ENCODE measurements at places on chromosomes 7 and 10. TPM values are rescaled to one million over a fixed set of nuclear protein-coding genes. Genes with fewer than 3 reads are reported as not detected.

Gene CADPS2
- total RNA-seq: 0.15 TPM

Gene PEX1
- 29.2 TPM for total RNA-seq

Gene OPN1SW
- not detected for total RNA-seq

Gene CPVL
- total RNA-seq: 1.2 TPM

Gene FRAT1
- 47.9 TPM for total RNA-seq

Gene REPIN1
- 74.0 TPM for total RNA-seq

Gene VGF
- total RNA-seq: not detected

Gene AGR2
- total RNA-seq: 3.0 TPM

Gene FAM20C
- total RNA-seq: 0.18 TPM

Gene FAM24A
- total RNA-seq: not detected

Gene NUDT1
- 12.0 TPM for total RNA-seq

Gene NRG3
- not detected for total RNA-seq

DNA sequence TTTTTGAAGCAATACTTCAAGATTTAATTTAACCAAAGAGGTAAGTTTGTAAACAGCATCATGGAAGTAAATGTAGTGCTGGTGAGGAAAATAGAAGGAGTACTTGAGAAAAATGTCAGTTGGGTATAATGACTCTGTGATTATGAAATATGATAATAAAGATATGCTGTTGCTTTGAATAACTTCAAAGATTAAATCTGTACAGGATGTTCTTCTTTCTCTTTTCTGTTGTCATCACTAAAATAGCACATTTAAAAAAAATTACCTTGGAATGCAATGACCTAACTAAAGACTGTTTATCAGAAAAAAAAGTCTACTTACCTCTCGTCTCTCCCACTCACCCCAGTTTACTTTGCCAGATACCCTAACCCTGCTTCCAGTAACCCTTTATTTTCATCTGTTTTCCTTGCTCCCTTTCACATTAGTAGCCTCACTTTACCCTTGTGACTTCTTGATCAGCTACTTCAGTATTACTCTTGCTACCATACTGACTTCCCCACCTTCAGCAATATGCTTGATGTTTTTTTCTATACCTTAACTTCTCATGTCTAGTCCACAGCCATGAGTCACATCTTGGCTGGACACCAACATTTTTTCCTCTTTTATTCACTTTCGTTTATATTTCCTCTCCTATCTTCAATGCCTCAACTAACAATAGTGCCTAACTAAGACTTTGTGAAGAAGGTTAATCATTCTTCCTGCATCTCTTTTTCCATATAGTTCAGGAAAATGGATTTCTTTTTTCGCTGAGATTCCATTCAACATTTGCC is 29.7 kb upstream of the TAS2R16 start:
- H3K36me3 ChIP-seq: no peaks in the 10 kb centered on the region
- no peaks in the 10 kb centered on the region for H3K4me1 ChIP-seq
- no peak overlapping the region for H3K27ac ChIP-seq
- no peaks in the 10 kb centered on the region for H3K27me3 ChIP-seq
- DNase-seq: no peak
- H3K4me3 ChIP-seq: no peak overlapping the region

GRCh38 chr7:112157072-112157471 is 49.1 kb downstream of the DOCK4 start:
- no peak overlapping the region for H3K4me3 ChIP-seq
- H3K36me3 ChIP-seq: no peaks in the 10 kb centered on the region
- H3K27me3 ChIP-seq: no peaks in the 10 kb centered on the region
- H3K4me1 ChIP-seq: no peaks in the 10 kb centered on the region

GRCh38 chr10:88804083-88804812 is 1.7 kb downstream of the LIPM start:
- no peak overlapping the region for H3K4me3 ChIP-seq
- H3K27me3 ChIP-seq: no peaks in the 10 kb centered on the region
- no peaks in the 10 kb centered on the region for H3K36me3 ChIP-seq
- DNase-seq: no peak

- H3K27ac ChIP-seq: no peak overlapping the region
- DNase-seq: no peak
- no peaks in the 10 kb centered on the region for H3K27me3 ChIP-seq
- H3K4me1 ChIP-seq: no peaks in the 10 kb centered on the region
- no peak overlapping the region for H3K4me3 ChIP-seq
Observed at GRCh38 chr10:24299578-24300260, 90.8 kb downstream of the KIAA1217 start.

- peaks cover 6% of the 10 kb centered on the region for H3K4me1 ChIP-seq
- no peak for DNase-seq
- no peaks in the 10 kb centered on the region for H3K36me3 ChIP-seq
- H3K27ac ChIP-seq: no peak overlapping the region
- no peak overlapping the region for H3K4me3 ChIP-seq
- H3K27me3 ChIP-seq: peaks cover 7% of the 10 kb centered on the region
Observed at GRCh38 chr7:26381476-26382353, 90.1 kb downstream of the SNX10 start.

GRCh38 chr10:17756557-17757217 is 4.7 kb downstream of the TMEM236 start:
- H3K4me1 ChIP-seq: no peaks in the 10 kb centered on the region
- no peak overlapping the region for H3K27ac ChIP-seq
- no peaks in the 10 kb centered on the region for H3K27me3 ChIP-seq
- DNase-seq: no peak
- no peak overlapping the region for H3K4me3 ChIP-seq

DNA sequence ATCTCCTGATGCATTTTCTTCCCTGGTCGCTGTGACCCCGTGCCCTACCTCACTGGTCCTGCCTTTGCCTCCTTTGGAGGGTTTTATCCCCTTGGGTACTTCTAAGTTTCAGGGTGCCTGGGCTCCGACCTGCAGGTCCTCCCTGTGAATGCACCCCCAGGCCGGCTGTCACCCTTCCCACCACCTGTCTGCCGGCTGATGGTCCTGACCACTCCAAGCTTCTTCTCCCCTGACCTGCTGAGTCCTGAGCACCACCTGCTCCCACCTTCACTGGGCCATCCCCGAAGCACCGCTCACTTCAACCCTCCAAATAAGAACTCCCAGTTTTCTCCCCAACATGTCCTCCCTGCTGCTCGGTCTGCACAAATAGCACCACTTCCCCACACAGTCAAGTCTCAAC is 33.4 kb downstream of the TNS3 start:
- H3K36me3 ChIP-seq: no peaks in the 10 kb centered on the region
- H3K27ac ChIP-seq: no peak overlapping the region
- H3K4me1 ChIP-seq: no peaks in the 10 kb centered on the region
- no peak for DNase-seq
- no peak overlapping the region for H3K4me3 ChIP-seq

- no peak overlapping the region for H3K4me3 ChIP-seq
- no peaks in the 10 kb centered on the region for H3K36me3 ChIP-seq
- no peak overlapping the region for H3K27ac ChIP-seq
- no peak for DNase-seq
Observed at GRCh38 chr7:70730451-70731110, 401.4 kb upstream of the GALNT17 start.

DNA sequence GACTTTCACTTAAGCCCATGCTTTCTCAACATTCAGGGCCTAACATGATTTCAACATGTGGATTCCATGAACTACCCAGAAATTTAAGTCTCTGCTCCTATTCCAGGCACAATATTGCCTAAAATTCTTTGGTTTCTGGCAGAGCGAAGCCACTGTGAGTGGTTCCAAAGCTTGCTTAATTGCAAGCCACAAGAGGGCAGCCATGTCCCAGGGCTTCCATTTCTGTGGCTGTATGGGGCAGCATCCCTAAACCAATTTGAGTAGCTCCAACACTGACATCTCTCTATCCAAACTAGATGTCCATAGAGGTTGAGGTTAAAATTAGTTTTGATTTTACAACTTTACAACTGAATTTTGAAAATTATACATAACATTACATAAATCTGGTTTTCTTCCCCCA is 56.3 kb upstream of the MDFIC start:
- no peaks in the 10 kb centered on the region for H3K27me3 ChIP-seq
- H3K4me3 ChIP-seq: no peak overlapping the region
- peak; percentile 2 for DNase-seq
- H3K27ac ChIP-seq: no peak overlapping the region
- H3K4me1 ChIP-seq: no peaks in the 10 kb centered on the region

DNA sequence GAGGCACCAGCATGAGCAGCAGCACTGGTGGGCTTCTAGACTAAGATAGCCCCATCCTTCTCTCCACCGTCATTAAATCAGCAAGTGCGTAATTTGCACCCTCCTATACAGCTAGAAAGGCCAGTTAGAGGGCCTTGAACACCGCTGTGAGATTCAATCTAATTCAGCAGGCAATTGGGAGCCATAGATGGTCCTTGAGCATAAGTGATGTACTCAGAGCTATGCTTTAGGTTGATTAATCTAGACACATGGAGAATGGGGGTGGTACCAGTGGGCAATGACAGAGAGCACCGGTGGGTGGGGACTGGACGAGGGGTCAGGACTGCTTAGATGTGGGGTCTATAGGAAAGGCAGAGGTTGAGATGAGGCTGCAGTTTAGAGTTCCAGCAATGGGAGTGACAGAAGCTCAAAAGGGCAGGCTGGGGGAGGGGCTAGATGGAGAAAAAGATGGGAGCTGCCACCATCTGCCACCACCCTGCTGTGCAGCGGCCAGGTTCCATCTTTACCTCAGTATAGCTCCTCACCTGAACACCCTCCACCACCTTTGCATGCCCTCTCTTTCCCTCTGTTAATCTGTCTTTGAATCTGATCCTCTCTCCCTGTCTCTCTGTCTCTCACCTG is 87.3 kb downstream of the C10orf105 start:
- H3K27ac ChIP-seq: no peak overlapping the region
- H3K4me1 ChIP-seq: no peaks in the 10 kb centered on the region
- H3K36me3 ChIP-seq: no peaks in the 10 kb centered on the region
- H3K4me3 ChIP-seq: no peak overlapping the region
- no peak for DNase-seq

DNA sequence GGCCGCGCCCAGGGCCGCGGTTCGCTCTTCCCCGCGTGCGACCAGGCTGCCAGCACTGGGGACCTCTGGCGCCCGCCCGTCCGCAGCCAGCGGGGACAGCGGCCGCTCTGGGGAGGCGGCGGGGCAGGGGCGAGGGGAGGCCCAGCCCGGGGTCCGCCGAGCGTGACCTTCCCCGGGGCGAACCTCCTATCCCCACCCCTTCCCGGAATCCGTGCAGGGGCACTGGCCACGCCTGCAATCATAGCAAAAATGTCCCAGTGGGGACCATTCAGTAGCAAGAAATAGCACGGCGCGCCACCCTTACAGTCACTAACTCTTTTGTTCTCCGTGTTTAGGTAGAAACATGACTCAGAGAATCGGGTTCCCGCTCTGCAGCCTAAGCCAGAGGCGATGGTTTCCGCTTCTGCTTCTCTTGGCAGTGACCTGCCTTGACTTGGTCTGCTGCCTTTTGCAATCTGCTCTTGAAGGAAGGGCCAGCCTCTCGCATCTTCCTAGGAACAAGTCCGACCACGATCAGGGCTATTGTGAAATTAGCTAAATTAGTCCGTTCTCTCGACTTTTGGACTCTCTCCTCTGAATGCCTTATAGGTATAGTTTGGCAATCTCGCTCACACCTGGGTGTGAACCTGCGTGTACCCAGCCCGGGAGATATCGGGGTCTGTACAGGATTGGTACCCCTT is 79.3 kb upstream of the ACBD5 start:
- H3K27ac ChIP-seq: no peak overlapping the region
- H3K4me3 ChIP-seq: no peak overlapping the region
- H3K27me3 ChIP-seq: peaks cover 19% of the 10 kb centered on the region
- H3K36me3 ChIP-seq: no peaks in the 10 kb centered on the region
- H3K4me1 ChIP-seq: no peaks in the 10 kb centered on the region

DNA sequence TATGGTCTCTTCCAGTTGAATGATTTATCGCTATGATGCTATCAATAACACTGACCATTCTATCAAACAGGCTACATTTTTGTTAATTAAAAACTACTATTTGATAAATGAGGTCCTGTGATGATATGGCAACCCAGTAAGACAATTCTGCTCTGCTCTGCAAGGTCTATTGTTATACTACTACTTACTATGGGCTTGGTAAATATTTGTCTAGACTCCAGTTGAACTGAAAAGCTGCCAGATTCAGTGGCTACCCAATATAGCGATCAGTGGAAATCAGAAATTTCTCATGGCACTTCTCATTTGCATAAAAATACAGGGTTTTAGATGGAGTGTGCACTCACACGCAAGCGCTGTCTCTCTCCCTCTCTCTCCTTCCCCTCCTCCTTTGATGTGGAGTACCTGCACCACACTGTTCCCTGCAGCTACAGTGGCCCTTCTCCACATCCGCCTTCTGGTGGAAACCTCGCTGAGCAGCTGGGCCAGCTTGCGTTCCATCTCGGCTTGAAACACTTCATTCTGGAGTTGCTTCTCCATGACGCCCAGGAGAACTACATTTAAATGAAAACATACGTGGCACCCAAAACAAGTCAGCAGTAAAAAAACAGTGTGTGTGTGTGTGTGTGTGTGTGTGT is 77.9 kb downstream of the KIAA1549 start:
- peak; percentile 74 for DNase-seq
- H3K4me1 ChIP-seq: peaks cover 23% of the 10 kb centered on the region

GRCh38 chr10:29199339-29199738 is 89.5 kb upstream of the LYZL1 start:
- DNase-seq: no peak
- no peaks in the 10 kb centered on the region for H3K36me3 ChIP-seq
- no peak overlapping the region for H3K27ac ChIP-seq
- H3K4me3 ChIP-seq: no peak overlapping the region
- H3K27me3 ChIP-seq: no peaks in the 10 kb centered on the region

DNA sequence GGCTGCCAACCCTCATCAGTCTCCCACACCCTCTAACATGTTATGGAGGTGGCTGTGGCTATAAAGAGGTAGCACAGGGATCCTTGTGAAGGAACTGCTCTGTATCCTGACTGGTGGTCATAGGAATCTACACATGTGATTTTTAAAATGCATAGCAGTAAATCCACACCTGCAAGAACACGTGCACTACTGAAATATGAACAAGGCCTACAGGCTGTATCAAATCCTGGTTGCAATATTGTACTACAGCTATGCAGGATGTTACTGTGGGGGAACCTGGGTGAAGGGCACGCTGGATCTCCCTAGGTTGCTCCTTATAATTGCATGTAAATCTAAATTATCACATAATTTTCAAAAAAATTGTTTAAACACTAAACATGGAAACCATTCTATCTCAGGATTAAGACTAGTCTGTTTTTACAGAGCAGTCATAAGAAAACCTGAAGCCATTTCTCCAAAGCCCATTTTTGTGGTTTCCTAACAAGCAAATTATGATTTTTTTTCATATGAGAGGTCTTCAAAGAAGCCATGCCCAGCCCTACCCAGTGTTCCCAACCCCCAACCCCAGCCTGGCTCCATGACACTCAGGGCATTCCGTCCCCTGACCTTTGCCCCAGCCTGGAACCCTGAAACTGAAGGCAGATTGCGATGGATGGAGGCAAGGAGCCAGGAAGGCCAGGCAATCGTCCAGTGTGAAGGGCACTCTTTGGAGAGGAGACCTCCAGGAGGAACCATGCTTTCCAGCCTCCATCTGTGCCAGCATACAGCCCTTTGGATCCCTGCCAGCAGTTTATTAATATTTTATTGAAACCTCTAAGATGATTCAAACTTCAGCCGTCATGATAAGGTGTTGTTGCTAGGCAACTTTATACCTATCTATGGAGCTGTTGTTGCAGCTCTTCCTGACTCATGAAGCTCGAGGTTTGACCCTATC is 161.0 kb downstream of the GRID1 start:
- H3K4me3 ChIP-seq: no peak overlapping the region
- no peaks in the 10 kb centered on the region for H3K36me3 ChIP-seq
- no peak overlapping the region for H3K27ac ChIP-seq
